ENCODE measurements at places on chromosomes 7 and 10. TPM values are rescaled to one million over a fixed set of nuclear protein-coding genes. Genes with fewer than 3 reads are reported as not detected.

Gene CHST3
- total RNA-seq = 0.47 TPM

Gene ABCB1
- total RNA-seq = 4.9 TPM

GRCh38 chr10:133236401-133237240, 1.0 kb upstream of the VENTX start:
- DNase-seq = peak; percentile 22

- DNase-seq = no peak
Observed at GRCh38 chr10:75651417-75651816, 220.0 kb downstream of the LRMDA start.

DNA sequence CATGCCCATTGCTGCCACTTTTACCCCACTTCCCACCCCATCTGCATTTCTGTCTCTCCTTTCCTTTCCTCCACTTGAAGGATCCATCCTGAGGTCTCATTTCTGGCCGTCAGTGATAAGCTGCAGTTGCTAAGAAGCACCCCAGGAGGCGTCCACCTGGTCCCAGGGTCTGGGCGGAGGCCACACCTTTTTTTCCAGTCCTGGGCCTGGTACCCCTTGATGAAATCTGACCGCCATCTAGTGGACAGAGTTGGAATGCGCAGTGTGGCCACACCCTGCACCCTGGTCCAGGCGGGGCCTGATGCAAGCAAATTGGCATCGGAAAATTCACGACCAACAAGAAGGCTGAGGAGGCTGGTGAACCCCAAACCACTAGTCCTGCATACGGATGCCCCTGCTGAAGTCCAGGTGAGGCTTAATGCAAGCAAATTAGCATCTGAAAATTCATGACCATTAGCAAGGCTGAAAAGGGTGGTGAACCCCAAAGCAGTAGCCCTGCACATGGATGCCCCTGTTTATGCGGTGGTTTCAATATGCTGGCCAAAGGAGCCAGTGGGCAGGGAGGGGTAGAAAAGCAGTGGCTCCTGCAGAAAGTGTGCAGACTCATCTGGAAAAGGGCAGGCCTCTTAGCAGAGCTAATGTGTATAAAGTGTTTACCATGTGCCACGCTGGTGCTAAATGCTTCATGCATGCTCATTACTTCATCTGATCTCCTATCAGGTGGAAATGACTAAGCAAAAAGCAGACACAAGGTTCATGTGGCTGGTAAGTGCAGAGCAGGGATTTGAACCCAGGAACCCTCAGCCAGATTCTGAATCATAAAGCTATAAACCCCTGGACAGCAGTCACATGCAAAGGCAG, 43.2 kb downstream of the GPAM start:
- DNase-seq = peak; percentile 88

DNA sequence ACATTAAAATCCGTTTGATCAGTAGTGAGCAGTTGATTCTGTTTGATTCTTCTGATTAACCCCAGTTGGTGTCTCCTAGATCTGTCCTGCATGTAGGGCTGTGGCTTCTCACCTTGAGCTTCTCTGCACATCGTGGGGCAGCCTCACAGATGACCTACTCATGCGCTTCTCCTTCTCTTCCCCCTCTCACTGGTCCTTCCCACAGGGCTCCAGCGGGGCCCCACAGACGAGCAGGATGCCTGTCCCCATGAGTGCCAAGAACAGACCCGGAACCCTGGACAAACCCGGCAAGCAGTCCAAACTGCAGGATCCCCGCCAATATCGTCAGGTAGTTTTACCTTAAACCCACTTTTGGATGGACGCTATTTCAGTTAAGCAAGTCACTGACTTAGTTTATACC, 178.9 kb downstream of the ARHGAP21 start:
- no peak for DNase-seq

DNA sequence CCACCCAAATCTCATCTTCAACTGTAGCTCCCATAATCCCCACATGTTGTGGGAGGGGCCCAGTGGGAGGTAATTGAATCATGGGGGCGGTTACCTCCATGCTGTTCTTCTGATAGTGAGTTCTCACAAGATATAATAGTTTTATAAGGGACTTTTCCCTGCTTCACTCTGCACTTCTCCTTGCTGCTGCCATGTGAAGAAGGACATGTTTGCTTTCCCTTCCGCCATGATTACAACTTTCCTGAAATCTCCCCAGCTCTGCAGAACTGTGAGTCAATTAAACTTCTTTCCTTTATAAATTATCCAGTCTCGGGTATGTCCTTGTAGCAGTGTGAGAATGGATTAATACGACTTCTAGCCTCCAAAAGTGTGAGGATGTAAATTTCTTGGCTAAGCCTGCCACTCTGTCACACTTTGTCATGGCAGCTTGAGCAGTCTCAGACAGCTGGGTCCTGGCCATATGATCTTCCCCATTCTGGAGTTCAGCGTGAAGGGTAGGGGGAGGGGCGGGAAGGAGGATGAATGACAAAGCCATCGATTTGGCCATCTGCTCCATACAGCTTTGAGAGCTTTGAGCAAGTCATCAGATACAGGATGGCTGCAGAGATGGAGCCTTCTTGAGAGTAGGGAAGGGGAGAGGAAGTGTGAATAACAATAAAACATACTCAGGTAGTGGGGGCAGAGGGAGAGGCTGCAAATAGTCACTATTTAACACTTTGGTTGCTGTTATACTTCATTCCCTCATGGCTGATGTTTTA, 19.1 kb upstream of the INPP5F start:
- no peak for DNase-seq

GRCh38 chr10:109616359-109616980, 306.8 kb downstream of the XPNPEP1 start:
- DNase-seq = no peak

DNA sequence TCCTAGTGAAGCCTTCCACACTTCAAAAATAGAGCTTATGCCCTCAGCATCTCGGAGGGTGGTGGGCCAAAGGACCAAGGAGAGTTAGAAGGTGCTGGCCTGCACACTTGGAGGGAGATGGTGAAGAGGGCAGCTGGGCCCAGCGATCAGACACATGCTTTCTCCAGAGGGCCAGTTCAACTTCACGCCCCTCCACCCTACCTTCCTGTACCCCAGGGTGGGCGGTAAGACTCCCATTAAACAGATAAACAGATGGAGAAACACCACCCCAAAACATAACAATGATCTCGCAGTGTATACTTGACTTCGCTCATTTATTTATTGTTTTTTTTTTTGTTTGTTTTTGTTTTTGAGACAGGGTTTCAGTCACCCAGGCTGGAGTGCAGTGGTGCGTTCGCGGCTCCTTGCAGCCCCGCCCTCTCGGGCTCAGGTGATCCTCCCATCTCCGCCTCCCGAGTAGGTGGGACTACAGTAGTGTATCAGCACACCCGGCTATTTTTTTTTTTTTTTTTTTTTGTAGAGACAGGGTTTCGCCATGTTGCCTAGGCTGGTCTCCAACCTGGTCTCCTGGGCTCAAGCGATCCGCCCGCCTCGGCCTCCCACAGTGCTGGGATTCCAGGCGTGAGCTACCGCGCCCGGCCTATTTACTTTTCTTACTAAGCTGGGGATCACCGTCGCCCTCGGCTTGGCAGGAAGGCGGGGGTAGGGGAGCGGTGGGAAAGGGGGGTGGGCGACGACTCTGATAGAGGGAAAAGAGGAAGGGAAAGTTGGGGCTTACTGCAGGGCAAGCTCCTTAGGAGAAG, 1.8 kb downstream of the C10orf95 start:
- peak; percentile 94 for DNase-seq

DNA sequence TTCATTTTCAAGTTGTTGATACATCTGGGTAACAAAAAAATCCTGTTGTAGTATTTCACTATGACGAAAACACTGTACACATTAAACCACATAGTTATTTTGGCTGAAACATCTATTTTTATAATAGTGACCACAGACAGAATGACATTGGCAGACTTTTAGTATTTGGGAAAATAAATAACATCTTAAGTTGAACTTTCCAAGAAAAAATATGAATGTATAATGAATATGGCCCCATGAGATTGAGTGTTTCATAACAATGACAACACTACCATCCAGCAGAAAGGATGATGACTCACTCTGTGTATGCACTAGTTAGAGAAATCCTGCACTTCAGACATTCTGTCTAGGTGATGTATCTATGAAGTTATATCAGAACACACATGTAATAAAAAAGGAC, 118.1 kb downstream of the SEMA3D start:
- no peak for DNase-seq

GRCh38 chr7:156667110-156667426, 26.5 kb downstream of the RNF32 start:
- DNase-seq = no peak

GRCh38 chr7:94043299-94043698, 39.1 kb upstream of the BET1 start:
- no peak for DNase-seq
